Effector memory CD4-positive, alpha-beta T cell (primary cell): ENCODE measurements at places on chromosomes 6 and 20.

DNA sequence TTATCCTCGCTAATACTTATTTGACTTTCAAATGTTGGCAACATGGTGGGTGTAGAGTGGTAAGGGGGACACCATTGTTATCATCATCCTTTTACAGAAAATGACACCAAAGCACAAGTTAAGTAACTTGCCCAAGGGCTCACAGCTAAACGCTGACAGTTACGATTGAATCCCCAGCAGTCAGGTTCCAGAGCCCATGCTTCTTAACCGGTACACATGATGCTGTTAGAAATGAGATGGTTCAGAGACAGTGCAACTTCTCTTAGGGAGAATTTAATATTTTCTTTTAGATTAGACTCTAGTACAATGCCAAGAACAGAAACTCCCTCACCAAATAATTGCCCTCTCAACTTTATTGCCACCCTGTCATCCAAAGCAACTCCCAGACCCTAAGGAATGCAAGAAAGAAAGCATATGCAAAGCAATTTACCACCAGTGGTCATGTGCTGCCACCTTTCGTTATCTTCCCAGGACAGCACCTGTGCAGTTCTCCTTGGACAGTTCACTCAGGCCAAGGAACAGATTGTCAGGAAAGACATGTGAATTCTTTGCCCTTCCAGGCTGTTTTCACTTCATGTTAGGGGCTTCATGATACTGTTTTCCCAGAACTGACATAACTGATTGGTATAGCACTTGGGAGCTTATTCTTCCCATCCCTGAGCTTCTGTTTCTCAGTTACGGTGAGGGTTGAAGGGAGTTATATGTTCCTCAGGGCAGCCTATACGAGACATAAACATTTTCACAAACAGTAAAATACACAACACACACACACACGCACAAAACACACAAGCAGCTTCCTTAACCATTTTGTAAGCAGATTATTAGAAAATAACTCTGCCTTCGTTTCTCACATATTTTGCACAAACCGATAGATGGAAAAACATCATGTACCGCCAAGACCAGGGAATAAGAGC is 5.1 kb downstream of the HLA-DMA start:
- no peak for DNase-seq

GRCh38 chr6:40803897-40804702 is 216.9 kb upstream of the LRFN2 start:
- no peak for DNase-seq

DNA sequence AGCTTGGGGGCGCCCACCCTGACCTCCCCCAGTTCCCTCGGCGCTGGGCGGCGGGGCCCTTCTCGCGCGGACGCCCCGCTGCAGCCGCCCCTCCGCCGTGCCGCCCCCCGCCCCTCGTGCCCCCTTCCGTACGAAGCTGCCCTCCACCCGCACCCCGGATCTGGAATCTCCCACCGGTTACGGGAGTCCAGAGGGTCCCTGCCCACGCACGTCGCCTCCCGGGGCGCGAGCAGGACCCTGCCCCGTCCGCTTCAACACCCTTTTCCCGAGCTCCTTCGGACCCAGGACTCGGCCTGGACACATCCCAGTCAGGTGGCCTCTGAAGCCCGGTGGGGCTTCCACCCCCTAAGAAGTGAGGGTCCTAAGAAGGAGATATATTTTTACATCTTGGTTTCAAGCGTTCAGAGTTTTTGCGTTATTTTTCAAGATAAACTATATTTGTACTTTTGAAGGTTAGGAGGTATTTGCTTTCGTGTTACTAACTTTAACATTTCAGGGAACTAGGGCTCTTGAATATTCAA is 506 bp downstream of the ARFGAP1 start:
- no peak for DNase-seq

GRCh38 chr20:53073636-53074415 is 101.7 kb downstream of the TSHZ2 start:
- no peak for DNase-seq

- DNase-seq = no peak
Observed at GRCh38 chr20:11755071-11755841, 162.4 kb upstream of the BTBD3 start.

- DNase-seq = no peak
Observed at GRCh38 chr6:135592276-135592675, 94.7 kb upstream of the AHI1 start.

DNA sequence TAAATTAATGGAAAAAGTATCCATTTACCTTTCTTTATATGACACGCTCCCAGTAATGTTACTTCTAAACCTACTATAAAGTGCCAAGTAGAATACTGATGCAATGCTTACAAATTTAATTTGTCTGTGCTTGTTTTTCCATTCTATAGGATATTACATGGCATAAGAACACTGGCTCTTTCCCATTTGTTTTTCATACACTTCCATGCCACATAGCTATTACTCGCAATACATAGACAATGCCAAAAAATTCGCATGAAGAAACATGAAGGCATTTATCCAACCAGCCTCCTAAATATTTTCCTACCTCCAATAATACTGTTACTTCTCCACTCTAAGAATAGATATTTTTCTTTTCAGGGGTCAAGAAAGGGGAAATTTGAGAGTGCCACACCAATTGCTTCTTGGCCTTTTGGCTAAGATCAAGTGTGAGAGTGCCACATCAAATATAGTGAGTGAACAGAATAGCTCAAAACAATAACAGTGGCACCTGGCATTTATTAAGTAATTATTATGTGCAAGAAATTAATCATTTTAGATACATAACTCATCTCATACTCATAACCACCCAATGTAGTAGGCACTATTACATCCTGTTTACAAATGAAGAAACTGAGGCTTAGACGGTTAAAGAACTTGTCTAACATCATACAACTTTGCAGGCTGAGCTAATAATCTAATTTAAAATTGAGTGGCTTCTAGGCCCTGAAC is 845 bp upstream of the DST start:
- DNase-seq = no peak

- no peak for DNase-seq
Observed at GRCh38 chr20:58310291-58310782, 822 bp downstream of the RAB22A start.
